ACHN (cell line): ENCODE measurements at places on chromosomes 6 and 20.
A peak's percentile ranks its signal among the peaks of the same experiment; 100 is the strongest.

- DNase-seq = peak; percentile 11
Observed at GRCh38 chr6:2110504-2110903, 134.9 kb downstream of the GMDS start.

- peak; percentile 47 for DNase-seq
Observed at GRCh38 chr6:15441215-15441868, 195.5 kb downstream of the JARID2 start.

DNA sequence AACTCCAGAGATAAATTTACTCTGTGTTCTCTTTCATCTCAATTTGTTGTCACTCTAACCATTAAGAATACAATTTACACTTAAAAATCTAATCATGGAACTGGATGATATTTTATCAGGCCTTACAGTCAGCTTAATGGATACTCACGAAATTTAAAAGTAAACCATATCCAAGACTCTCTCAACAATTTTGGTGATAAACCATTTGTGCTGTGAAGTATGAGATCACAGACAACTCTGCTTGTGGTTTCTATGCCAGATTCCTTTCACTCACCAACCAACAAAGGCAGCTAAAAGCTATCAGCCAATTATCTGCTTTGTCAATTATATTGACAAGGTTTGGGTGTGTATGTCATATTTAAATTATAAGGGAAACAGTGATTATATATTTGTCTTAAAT is 155.8 kb downstream of the TRDN start:
- no peak for DNase-seq

DNA sequence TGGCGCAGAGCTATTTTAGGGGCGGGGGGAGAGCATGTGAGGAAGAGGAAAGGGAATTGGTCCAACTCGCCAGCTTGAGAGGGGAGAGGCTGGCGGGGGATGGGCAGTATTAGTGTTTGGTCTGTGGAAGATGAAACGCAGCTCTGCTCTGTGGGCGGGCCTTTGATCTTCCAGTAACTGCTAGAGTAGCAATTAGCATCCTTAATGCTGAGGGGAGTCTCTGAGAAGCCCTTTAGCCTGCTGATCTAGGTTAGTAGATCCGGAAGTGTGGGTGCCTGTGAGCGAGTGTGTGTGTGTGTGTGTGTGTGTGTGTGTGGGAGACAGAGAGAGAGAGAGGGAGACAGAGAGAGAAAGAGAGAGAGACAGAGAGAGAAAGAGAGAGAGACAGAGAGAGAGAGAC is 117.2 kb upstream of the BACH2 start:
- no peak for DNase-seq

- DNase-seq = no peak
Observed at GRCh38 chr20:21550587-21550986, 36.7 kb upstream of the NKX2-2 start.

- DNase-seq = no peak
Observed at GRCh38 chr6:26202201-26202611, 115.0 kb downstream of the HFE start.

DNA sequence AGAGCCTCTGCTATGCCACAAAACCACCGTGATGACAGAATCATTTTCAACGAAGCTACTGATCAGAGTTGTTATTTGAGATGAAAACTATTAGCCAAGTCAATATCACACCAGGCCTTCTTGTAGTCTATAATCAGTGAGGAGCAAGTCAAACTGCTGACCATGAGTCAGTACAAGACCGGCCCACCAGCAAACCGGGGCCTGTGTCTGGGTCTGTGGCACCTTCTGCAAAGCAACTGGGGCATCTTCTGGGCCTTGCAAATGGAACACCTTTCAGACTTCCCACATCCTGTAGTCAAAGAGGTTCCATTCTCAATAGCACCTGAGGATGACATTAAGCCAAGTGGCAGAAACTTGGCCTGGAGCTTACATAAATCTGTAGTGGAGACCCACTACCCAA is 38.5 kb downstream of the CPXM1 start:
- no peak for DNase-seq

DNA sequence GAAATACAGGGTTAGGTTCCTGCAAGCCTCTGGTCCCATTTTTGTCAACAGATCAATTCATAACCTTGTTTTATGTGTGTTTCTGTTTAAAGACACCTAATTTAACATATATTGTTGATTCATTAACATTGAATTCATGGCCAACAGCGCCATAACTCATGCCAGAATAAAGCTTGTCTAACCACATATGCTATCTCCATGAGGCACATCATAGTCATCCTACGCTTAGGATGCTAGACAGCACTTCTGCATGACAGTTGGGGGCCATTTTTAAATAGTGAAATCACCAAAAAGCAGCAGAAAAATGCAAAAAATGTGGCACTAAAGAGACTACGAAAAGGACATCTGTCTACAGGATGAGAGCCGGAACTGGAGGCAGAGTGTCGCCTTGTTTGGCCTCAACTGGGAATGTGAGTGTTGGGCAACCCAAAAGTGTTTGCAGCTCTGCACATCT is 37.9 kb downstream of the TRAM2 start:
- no peak for DNase-seq

GRCh38 chr6:133503336-133503729 is 262.2 kb downstream of the EYA4 start:
- DNase-seq = no peak

GRCh38 chr6:137944793-137945498 is 77.9 kb downstream of the TNFAIP3 start:
- DNase-seq = peak; percentile 20

DNA sequence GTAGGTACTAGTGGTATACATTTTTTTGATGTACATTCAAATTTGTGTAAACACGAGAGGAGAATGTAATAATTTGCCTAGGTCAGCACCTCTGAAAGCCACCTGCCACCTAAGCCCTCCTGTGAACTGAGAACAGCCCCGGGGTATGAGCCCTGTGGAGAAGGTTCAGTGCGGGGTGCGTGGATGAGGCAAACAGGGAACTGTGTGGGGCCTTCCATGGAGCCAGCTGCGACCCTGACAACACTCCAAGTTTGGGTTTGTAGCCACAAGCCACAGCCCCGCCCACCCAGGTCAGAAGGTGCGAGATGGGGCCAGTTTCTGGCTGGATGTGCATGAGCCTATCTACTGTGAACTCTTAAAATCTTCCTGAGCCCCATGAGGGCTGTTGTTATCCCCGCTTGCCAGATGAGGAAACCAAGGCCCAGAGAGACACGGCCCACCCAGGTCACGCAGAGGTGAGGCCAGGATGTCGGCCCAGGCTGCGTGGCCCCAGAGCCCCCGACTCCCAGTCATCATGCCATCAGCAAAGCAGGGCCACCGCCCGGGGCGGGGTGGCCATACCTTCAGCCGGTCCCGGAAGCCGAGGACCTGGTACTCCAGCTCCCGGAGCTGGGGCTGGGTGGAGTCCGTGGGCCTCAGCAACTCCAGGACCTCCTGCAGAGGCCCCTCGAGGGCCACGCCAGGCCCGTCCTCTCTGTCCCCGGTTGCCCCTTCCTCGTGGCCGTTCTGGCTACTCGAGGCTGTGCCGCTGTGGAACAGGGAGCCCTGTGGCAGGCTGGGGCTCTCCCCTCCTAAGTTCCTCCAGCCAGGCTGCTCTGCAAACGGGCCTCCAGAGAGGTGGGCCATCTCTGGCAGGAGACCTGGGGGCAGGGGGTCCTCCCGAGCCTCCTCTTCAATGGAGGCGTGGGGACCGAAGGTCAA is 89.6 kb downstream of the RIPOR3 start:
- DNase-seq = no peak

GRCh38 chr20:54468082-54468481 is 7.3 kb upstream of the DOK5 start:
- DNase-seq = no peak

DNA sequence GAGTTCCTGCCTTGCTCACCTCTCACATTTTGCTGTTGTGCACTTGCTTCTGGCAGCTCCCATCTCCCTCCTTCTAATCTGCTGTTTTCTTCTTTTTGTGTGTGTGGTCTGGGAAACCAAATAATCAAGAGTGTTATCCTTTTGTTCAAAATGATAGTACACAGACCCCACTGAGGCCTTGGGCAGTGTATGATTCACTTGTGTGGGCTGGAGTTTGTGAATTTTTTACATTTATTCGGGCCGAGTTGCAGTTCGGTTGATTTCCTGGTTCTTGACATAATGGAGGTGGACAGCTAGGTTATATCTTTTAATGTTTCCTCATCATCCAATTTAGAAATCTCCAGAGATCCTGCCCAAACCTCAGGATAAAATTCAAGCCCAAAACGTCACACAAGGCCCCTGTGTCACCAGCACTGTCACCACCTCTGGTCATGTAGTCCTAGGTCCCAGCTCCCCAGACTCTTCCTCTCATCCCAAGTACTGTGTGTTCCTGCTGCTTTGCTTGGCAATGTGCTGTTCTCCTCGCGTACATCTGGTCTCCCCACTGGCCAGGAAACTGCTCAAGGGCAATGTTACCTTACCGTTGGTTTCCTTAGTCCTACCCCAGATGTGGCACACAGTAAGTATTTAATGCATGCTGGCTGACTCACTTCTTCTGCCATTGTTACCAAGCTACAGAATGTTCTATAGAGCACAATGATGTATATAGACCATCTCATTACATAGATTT is 55.7 kb upstream of the PHACTR2 start:
- no peak for DNase-seq

DNA sequence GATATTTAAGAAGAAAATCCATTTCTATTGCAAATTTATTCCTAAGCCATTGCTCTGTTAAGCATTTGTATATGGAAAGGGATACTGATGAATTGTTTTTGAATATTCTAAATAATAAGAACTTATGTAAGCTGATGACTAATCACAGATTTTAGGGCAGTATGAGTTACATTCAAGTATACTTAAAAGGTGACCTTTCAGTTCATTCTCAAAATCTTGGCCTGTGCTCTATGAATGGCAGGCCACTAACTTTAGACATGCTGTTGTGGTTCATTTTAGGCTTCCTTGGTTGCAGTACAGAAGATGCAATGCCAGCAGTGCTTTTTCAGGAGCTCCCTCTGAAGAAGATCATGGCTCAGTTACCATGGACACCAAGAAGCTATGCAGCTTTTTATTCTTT is 380.4 kb downstream of the CENPW start:
- no peak for DNase-seq

GRCh38 chr6:17591287-17591686 is 8.8 kb upstream of the FAM8A1 start:
- DNase-seq = no peak

- DNase-seq = no peak
Observed at GRCh38 chr6:11808054-11808453, 29.5 kb upstream of the ADTRP start.

- DNase-seq = no peak
Observed at GRCh38 chr6:39947611-39948068, 13.4 kb upstream of the MOCS1 start.

- DNase-seq = no peak
Observed at GRCh38 chr20:598133-598850, 11.8 kb downstream of the TCF15 start.

DNA sequence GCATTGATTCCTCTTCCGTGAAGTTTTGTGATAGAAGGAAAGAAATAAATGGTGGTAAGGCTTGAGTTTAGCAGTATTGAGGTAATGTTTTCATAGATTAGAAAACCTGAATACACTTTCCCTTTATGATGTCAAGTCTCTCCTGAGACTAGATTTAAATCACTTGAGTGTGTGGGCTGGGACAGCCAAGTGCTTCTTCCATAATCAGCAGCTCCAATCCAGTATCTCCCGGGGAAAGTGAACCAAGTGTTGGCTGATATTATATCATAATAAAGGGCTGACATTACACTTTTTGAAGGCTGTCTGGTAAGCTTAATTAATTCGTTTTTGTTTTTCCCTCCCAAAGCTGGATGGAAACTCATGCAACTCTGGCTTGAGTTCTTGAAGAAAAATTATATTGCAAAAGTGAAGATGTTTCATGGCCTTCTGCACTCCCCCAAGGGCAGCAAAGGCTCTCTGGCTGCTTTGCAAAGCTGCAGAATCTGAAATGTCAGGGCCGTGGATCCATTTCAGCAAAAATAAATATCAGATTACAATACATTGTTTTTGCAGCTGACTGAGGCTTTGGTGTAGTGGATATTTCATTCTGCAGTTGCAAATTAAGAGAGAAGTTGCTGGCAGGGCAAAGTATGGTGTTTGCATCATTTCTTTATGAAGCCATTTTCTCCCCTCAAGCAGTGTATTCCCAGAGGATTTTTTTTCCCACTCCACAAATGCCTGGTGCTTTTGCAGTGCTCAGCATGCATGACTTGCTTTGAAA is 101.2 kb downstream of the MKKS start:
- DNase-seq = no peak

- no peak for DNase-seq
Observed at GRCh38 chr6:170564936-170565530, 10.9 kb downstream of the TBP start.

DNA sequence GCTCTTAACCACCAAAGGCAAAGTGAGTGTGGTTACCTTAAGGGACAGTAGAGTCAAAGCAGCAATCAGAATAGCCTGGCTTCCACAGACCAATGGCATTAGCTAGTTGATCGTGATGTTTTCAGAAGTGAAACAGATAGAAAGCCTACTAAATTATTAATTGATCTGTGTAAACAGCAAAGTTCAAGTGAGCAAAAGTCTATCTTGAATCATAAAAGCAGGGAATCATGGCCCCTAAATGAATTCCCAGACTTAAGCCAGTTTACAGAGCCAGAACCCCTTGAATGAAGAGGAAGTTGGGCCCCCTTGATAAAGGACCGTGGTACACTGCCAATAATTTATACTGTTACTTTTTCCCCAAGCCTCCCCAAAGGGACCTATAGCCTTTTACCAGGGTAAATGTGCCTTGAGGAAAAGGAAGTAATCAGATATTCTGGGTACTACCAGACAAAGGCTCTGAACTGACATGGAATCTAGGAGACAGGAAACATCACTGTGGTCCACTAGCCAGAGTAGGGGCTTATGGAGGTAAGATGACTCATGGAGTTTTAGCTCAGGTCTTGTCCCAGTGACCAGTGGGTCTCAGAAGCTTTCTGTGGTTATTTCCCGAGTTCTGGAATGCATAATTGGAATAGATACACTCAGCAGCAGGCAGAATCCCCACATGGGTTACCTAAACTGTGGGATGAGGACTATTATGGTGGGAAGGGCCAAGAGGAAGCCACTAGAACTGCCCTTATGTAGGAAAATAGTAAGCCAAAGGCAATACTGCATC is 317.5 kb downstream of the CD83 start:
- DNase-seq = no peak

- DNase-seq = peak; percentile 64
Observed at GRCh38 chr6:3176562-3177355, 19.4 kb upstream of the TUBB2A start.
